ENCODE measurements at places on chromosomes 4 and X.

DNA sequence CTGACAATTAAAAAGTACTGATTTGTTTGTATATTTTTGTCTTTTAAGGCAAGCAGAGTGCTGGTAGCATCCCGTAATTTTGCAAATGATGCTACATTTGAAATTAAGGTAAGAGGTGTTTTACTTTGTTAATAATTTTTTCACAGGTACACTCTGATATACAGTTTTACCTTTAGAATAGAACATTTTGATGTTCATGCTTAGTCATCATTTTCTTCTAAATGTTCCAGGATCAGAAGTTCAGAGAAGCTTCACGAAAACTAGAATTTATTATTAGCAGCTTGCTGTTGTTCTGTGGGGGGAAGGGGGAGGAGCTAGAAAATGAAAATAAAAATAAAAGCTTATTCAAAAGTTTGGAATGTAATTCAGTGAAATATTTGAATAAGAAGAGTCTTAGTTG, 5.5 kb downstream of the PDHA1 start:
- DNase-seq = no peak

GRCh38 chr4:38090455-38091246, 130.5 kb downstream of the PTTG2 start:
- no peak for DNase-seq

- peak; percentile 72 for DNase-seq
These were observed 104.6 kb downstream of the PSAPL1 start for GRCh38 chr4:7330031-7330596.

GRCh38 chr4:126028876-126029275, 714.1 kb downstream of the FAT4 start:
- no peak for DNase-seq

- no peak for DNase-seq
These were observed 27.2 kb downstream of the EPGN start for GRCh38 chr4:74335341-74336021.

GRCh38 chrX:41406201-41406600, 40.9 kb upstream of the NYX start:
- DNase-seq = no peak

GRCh38 chr4:90127706-90128345, 632 bp downstream of the CCSER1 start:
- DNase-seq = no peak

DNA sequence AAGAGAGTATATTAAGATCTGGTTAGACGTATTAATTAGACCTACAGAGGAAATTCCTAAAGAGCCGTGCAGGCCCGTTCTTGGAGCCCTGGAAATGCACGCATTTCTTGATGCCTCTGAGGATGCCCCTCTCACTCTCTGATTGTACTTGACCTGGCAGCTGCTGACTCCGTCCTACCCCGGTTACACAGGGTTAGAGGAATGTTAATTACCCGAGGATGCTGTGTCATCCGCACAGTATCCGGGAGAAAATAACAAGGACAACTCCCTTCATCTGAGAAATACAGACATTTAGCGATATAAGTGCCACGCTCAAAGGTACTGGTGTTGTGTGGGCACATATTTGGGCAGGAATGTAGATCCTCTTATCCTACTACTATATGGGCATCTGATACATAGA, 404.6 kb upstream of the FAT1 start:
- no peak for DNase-seq
